ENCODE measurements at places on chromosomes 16 and 17.

DNA sequence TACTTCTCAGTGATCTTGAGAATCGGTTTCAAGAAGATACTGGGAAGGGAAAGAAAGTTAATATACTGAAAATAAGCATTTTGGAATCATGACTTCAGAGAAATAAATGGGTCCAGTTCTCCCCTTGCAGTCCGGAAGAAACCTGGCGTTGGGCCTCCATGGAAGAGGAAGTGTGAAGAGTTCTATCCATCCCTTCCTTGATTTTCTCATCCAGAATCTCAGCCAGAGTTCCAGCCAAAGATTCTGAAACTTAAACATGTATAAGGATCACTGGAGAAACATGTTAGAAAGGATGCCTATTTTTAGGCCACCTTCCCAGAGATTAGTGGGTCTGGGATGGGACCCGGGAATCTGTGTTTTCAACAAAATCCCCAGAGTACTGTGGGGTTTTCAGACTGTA, 8.7 kb upstream of the GAS7 start:
- no peak for DNase-seq

GRCh38 chr16:85861095-85861825, 37.7 kb upstream of the IRF8 start:
- DNase-seq, result no peak

GRCh38 chr16:29857133-29857760, 5.8 kb downstream of the CDIPT start:
- DNase-seq, result no peak

GRCh38 chr17:36881323-36881722, 56.0 kb upstream of the LHX1 start:
- no peak for DNase-seq

- no peak for DNase-seq
Measured at GRCh38 chr17:49108318-49108717, 24.3 kb upstream of the B4GALNT2 start.

DNA sequence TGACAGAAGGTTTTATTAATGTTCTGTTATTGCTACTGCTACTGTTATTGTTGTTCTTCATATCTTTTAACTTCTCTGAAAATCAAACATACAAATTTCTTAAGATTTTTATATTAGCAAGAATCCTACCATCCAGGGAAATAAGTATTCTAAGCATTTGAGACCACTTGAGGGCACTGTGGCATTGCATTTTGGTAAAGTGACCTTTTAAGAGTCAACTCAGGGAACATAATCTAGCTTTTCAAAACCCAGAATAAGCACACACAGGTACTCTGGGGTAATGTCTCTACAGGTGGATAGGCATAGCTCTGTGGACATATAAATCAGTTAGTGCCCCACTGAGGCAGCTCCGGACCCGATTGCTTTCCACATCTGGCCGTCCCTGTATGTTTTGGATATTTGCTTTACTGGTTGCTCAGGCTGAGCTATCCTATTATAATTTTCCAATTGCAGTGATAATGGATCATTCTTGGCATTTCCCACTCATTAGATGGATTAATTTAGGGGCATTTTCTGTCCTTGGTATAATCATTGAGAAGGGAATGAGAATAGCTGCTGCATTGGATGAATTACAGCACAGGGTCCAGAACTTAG, 1425.1 kb upstream of the CDH8 start:
- no peak for DNase-seq

DNA sequence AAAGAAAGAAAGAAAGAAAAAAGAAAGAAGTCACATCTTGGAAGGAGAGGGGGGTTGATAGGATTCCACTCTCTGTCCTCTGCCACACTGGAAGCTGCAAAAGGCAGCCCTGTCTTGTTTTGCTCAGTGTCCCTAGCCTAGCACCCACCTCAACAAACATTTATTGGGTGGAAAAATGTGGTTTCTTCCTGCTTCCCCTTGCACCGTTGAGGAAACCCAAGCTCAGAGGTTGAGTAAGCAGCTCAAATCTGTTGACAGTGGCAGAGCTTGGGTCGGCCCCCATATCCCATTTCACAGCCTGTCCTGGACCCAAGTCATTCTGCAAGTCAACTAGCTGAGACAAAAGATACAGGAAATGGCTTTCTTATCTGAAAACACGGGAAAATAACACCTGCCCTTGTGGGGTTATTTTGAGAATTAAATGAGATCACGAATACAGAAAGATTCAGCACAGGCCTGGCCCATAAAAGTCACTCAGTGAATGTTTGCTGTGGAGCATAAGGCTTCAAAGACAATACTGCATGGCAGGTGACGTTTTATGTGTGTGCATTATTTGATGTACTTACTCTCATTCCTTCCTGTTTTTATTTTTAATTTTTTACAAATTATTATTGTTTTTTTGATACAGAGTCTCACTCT, 63.6 kb downstream of the SCNN1B start:
- no peak for DNase-seq

DNA sequence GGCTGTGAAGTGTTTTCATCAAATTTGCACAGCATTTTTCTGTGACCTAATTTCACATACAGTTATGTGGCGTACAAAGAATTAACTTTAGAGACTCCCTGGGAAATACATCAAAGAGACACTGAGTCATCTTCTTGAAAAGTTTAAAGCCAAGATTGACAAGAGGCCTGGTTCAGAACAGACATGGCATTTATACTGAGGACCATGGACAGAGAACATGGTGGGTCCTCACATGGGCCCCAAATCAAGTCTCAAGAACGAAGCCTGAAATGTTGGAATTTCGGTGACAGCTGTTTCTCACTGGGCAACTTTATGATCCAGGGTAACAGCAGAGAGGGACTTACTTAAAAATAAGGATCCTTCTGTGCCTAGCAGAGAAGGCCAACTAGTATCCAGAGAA, 311.5 kb upstream of the KCNJ16 start:
- DNase-seq, result no peak

GRCh38 chr17:66786107-66786506, 48.8 kb upstream of the CACNG5 start:
- no peak for DNase-seq
